ENCODE measurements at places on chromosomes 4 and X. TPM values are rescaled to one million over a fixed set of nuclear protein-coding genes. Genes with fewer than 3 reads are reported as not detected.

DNA sequence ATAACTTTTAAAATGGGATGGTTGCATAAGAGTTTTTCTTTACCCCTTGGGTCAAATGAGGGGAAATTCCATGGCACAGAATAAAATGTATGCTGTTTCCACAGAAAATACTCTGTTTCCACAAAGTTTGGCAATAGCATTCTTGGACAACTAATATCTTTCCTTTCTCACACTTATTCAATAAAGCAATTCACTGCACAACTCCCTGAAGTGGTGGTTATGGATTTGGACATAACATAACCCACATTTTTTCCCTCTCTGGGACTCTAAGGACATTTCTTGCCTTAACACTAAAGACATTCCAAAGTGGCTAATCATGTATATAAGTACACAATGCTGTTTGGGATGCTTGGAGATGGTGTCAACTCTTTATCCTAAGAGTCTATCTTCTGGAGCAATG is 51.7 kb upstream of the GPM6B start:
- DNase-seq = no peak

- no peak for DNase-seq
Observed at GRCh38 chr4:87122252-87122651, 98.2 kb downstream of the KLHL8 start.

DNA sequence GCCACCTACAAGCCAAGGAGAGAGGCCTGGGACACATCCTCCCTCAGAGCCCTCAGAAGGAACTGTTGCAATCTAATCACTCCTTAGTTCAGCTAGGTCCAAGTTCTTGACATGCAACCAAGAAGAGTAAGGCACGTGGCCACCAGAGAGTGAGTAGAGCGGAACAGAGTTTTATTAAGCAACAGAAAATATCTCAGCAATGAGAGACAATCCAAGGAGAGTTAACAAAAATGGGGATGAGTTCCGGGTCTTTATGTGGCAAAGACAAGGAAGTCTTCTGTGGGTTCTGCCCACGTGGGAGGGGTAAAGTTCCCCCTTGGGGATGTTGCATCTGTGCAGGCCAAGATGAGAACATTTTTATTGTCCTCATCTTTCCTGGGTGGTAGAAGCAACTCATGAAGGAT is 38.5 kb upstream of the PROM1 start:
- DNase-seq = no peak

DNA sequence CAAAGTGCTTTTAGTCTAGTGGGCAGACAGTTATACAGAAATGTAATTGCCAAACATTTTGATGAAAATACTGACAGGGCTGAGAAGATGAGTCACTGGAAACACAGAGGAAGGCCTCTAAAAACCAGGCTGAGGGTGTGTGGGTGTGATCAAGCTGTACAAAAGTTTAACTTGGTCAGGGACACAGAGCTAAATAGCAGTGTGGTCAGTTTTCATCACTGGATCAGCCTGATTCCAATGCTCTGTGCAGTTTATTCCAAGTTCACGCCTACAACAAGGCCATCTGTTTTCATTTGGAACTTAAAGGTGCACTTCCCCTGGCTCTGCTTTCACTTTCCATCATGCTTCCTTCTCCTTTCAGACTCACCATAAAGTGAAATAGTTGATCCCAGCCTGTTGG is 10.6 kb downstream of the CENPVL3 start:
- DNase-seq = no peak

GRCh38 chrX:13688958-13689740 is at the start of gene RAB9A:
Gene RAB9A, plus strand, starts transcription at chrX:13689128. Its CDS starts 19,619 bp downstream, at chrX:13708747.
- peak; percentile 77 for DNase-seq

DNA sequence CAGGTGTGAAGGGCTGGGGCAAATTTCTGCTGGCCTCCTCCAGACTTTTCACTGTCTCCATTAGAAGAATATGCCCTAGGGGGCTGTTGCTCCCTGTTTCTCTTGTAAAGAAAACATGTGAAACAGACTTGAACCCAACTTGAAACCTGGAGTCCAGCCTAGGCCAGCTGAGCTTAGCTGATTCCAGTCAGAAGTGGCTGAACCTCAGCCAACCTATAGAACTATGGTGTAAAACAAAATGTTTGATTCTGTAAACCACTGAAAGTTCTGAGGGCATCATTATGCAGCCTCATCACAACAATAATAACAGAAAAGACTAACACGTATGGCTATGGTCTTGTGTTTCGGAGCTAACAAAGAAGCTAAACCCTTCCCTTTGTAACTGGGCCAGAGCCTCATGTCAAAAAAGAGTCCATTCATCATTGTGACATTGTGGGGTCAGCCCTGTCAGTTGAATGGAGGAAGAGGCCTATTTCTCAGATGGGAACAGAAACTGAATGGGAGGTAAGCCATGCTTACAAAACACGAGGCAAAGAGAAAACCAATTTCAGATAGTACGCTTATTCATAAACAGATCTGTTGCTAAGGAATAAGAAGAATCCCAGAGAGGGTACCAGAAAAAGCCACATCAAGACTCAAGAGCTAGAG is 34.1 kb downstream of the SETD7 start:
- no peak for DNase-seq

DNA sequence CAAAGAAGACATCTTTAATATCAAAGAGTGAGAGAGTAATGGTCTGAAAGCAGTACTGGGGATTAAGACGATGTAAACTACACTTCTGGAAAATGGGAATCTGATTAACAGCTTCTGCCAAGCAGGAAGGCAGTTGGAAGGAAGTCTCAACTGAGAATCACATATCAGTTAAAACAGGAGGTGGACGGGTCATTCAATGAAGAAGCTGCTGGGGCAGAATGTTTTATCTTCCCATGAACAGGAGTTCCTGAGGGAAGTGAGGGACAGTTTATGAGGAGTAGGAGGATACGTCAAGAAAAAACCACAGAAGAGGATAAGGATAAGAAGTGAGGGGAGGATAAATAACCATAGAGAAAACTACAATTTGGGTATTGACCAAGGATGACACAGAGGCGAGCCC is 38.7 kb upstream of the MAGEA10 start:
- DNase-seq = no peak

The SPANXN3 gene
- not detected for total RNA-seq

DNA sequence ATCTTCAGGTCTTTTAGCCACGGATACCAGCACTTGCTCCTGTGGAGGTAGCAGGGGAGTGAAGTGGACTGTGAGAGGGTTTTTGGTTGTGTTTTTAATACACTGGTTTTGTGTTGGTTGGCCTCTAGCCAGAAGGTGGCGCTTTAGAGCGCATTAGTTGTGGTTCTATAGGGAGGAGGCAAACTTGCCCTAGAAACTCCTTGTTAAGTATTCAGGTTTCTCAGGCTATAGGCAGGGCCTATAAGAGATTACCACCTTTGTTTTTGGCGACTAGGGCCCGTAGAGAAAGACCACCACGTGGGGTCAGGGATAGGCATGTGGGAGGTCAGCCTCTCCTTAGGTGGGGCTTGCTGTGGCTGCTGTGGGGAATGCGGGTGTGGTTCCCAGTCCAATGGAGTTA is 221.6 kb upstream of the SPANXN4 start:
- DNase-seq = no peak

DNA sequence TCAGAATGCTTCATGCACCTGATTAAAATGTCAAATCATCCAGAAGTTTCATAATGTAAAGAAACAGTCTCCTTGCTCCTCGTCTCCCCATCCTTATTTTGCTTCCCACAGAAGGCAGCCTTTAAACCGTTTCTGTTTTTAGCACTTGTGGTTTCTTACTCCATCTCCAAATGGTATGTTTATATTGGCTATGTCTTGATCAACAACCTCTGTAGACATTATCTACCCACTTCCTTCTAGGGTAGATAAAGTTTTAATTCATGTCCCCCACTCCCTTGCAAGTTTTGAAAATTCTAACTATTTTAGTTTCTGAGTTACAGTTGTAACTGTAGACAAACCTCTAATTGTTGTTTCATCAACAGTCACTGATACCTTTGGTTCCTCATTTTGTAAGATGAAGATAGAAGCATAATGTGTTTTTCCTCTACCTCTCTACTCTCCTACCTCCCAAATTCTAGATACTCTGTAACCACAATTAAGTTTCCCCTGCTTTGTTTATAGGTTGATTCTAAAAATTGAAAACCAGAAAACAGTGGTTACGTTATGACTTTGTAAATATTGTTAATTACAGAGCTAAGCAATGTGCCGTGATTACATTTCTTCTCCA is 291.7 kb upstream of the GATB start:
- no peak for DNase-seq

- DNase-seq = no peak
Observed at GRCh38 chr4:47945930-47946726, 31.7 kb upstream of the NFXL1 start.

The ENAM gene
- not detected for total RNA-seq

The TXK gene
- 112 TPM for total RNA-seq

DNA sequence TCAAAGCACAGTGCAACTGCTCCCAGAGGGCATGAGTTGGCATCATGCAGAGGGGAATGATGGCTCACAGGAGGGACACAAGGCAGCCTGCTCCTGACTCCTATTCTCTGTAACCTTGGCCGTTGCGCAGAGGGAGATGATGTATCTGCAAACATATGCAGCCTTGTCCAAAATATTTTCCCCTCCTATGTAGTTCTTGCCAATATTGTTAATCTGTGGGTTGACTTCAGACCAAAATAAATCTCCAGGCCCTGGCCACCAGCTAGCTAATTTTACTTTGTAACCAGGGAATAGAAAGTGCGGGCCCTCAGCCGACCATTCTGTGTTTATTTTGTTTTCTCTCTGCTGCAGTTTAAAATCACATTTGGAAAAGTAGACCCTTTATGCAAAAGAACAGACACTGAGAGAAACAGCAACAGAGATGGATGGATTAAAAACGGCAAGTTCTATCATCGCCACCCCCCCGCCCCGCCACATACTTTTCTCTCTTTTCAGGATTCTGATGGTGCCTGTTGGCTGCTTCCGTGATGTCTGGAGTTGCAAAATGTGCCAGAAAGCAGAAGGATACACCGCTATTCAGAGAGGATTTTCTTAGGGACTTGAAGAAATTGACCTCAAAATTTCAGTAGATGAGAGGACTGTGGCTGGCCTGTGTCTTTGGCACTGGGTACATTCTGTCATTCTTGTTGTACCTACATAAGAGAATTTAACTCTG is 185.3 kb upstream of the BCOR start:
- no peak for DNase-seq
